ENCODE measurements at places on chromosomes 6 and 20.

GRCh38 chr6:150231525-150231850 lies 88.6 kb downstream of the PPP1R14C start:
- DNase-seq = no peak

GRCh38 chr20:63427206-63427605 lies 45.2 kb downstream of the KCNQ2 start:
- DNase-seq = no peak

GRCh38 chr20:31587545-31588389 lies 17.3 kb upstream of the ID1 start:
- peak; percentile 49 for DNase-seq

DNA sequence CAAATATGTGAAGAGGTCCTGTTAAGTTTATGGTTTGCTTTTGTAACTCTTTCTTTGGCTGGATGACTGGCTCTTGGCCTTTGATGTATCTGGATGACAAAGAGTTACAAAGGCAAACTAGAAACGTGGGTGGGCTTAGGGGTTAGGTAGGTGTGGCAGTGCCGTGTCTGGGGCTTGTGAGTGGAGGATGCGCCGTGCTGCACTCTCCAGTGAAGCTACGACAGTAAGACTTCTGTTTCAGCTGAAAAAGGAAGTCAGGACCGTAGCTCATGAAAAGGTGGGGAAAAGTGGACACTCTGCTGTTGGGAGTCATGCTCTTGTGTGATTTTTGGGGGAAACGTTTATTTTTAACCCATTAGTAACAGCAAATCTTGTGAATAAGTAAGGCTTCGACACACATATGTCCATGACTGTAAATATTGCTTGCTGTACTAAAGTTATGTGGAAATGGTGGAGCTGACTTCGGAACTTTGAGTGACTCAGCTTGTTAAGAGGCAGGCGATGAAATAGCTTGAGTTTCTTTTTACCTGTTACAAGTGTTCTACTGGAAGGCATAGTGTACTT lies 45.6 kb downstream of the DUSP22 start:
- DNase-seq = no peak

DNA sequence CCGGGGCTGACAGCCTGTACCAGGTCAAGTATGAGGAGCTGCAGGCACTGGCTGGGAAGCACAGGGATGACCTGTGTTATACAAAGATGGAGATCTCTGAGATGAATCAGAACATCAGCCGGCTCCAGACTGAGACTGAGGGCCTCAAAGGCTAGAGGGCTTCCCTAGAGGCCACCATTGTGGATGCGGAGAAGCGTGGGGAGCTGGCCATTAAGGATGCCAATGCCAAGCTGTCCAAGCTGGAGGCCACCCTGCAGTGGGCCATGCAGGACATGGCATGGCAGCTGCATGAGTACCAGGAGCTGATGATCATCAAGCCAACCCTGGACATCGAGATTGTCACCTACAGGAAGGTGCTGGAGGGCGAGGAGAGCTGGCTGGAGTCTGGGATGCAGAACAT lies 46.8 kb downstream of the KIAA0319 start:
- no peak for DNase-seq

DNA sequence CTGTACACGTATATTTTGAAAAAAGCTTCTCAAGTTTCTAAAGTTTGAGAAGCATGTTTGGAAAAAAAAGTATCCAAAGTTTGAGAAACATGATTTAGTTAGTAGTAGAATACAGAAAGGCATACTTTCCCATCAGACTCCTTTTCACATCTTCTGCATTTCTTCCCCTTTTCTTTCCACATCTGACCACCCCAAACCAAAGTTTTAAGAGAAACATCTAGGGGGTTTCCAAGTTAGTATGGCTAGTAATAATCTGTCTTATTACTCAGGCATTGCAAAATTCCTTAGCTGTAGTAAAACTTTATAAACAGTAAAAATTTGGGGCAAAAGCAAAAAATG lies 63.0 kb upstream of the IL20RA start:
- DNase-seq = no peak

DNA sequence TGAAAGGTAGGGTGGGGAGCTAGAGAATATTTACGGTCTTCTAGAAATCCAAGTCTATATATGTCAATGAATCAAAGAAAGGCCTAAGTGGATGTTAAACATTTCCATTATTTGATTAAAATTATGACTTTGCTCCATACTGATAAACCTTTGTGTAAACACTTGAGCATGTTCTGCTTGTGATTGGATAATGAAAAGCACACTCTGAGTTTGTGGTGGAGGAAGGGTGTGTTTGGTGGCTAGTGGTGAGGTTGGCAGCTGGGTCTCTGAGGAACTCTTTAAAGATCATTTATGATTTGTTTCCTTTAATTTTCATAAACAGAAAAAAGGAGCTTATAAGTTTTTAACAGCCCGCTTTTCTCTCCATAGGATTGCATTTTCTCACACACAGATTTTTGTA lies 84.7 kb downstream of the RFPL4B start:
- no peak for DNase-seq

GRCh38 chr6:137724495-137725211 lies 142.4 kb upstream of the TNFAIP3 start:
- DNase-seq = no peak

DNA sequence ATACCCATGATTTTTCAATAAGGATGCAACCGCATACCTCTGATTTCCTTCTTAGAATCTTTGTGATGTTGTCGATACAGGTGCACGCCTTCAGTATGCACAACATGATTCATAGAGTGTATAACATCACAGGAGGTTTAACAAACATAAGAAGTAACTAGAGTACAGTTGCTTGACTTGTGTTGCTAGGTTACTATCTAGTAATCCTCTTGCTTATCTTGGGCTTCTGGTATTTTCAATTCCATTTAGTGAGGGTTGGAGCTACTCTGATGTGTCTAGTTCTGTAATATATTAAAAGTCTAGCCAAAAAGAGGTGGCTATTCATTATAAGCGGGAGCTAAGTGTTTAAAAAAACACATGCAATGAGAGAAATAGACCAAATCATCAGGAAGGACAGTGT lies 85.5 kb upstream of the TENT5A start:
- peak; percentile 36 for DNase-seq

- no peak for DNase-seq
Observed at GRCh38 chr20:24382331-24382730, 87.1 kb upstream of the SYNDIG1 start.

All from hematopoietic multipotent progenitor cell treated with erythropoietin and hydrocortisone succinate and interleukin-3 and kit ligand, for 6 days (in vitro differentiated cells).